ENCODE measurements at places on chromosomes 3 and 15. TPM values are rescaled to one million over a fixed set of nuclear protein-coding genes. Genes with fewer than 3 reads are reported as not detected.

DNA sequence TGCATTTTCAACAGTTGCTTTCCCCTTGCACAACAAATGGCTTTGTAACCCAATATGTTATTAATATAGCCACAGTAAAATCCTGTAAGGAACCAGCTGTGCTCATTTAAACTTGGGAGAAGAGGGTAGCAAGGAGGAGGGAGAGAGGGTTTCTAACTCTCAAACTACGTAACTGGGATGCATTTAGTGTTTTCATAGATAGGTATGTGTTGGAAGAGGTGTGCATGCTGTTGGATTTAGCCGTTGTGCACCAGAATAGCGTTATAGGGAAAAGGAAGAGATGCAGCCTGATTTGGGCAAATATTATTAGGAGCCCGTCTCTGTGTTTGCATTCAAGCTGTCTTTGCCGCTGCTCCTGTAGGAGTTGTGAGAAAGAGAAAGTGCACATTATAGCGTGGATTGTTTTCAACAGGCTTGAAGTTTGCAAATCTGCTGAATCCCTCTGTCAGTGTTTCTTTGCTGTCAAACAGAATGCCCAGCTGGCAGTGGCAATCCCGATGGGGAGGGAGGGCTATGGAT, 39.4 kb downstream of the ARPP21 start:
- no peak for DNase-seq

DNA sequence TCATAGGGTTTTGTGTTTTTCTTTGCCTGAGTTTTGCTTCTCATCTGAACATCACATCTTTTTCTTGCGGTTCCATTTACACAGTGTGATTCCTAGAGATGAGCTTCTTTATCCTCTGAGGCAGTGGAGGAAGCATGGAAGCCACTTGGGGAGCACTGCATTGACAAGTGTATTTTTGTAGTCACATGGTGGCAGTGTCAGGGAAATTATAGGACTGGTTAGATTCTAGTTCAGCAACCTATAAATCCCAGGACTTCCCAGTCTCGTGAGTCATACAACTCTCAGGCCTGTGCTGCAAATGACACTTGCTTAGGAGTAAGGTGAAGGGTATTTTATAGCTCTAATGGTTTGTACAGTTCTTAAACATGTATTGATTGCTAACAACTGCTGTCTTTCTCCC, 58.4 kb downstream of the RBM6 start:
- no peak for DNase-seq

GRCh38 chr3:13769422-13769821, 110.4 kb downstream of the WNT7A start:
- no peak for DNase-seq

DNA sequence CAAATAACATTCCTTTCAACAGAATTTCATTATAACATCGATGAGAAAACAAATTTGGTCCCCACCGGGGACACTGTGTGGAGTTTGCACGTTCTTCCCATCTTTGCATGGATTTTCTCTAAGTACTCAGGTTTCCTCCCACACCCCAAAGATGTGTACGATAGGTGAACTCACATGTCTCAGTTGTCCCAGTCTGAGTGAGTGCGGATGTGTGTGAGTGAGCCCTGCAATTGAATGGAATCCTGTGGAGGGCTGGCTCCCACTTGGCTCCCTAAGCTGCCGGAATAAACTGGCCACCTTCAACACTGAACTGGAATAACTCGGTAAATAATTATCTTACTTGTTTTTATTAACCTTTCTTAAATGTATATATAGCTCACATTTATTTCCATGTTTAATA, 77.0 kb downstream of the TRANK1 start:
- no peak for DNase-seq

DNA sequence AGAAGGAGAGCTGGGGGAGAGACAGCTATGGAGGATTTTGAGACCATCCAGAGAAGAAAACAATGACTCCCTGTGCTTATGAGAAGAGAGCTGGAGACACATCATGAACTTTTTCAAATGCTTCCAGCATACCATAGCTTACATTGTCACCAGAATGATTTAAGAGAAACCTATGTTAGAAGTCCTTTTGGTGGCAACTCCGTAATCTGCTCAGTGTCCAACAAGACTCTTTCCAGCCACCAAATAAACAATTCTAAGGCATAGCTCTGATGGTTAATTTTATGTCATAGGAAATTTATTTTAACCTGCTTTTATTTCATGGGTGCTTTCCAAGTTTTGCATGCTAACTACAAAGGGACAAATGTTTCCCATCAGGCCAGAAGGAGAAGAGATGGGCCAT, 200.3 kb upstream of the MCTP2 start:
- no peak for DNase-seq

- DNase-seq, result no peak
Measured at GRCh38 chr3:7388026-7388425, 527.1 kb downstream of the GRM7 start.

DNA sequence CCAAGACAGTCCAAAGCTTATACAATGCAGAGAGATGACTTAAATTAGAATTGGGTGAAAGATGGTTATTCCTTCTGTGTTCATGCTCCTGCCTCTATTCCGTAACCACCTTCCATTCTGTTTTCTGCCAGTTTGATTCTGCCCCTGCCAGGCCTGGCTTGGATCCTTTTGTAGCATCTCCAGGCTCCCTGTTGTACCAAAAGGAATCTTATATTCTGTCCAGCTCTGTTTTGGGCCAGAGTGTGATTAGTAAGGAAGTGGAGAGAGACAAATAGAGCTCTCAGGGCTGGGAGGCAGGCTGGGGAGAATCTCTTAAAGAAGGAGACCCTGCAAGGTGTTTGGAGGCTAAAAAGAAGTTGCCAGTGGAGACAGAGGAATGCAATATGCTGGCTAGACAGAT, 63.8 kb downstream of the KCNAB1 start:
- no peak for DNase-seq

GRCh38 chr15:98025237-98025636, 64.7 kb downstream of the ARRDC4 start:
- DNase-seq, result no peak

- no peak for DNase-seq
Measured at GRCh38 chr15:26259581-26259980, 396.5 kb upstream of the ATP10A start.

- no peak for DNase-seq
Measured at GRCh38 chr3:170410428-170411029, 8.1 kb upstream of the CLDN11 start.

GRCh38 chr3:5768281-5768945, 580.9 kb downstream of the EDEM1 start:
- no peak for DNase-seq

DNA sequence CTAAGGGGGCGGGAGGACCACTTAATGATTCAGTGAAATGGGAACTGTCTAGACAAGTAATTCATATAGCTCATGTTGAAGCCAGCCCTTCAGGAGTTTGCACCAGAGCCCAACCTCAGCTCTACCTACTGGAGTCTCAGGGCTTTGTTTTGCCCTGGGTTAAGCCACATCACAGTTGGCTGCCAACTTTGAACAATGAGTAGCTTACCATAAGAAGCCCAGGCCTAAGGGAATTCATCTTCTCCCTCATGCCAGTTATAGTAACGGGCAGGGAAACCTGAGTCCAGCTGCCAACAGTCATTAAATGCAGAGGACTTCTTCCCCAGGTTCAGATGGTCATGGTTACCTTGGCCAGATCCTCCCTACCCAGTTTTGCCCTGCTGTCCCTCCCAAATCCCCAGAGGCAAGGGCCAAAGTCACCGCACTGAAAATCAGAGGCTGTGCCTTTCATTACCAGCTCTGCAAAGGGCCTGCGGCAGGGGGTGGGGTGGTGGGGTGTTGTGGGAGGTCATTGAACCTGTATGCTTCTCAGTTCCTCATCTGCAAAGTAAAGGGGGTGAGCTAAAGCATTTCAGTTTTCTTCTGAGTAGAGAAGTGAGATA, 302.2 kb upstream of the NR2E3 start:
- DNase-seq, result no peak

- no peak for DNase-seq
Measured at GRCh38 chr3:155449613-155450267, 156.3 kb upstream of the STRIT1 start.

DNA sequence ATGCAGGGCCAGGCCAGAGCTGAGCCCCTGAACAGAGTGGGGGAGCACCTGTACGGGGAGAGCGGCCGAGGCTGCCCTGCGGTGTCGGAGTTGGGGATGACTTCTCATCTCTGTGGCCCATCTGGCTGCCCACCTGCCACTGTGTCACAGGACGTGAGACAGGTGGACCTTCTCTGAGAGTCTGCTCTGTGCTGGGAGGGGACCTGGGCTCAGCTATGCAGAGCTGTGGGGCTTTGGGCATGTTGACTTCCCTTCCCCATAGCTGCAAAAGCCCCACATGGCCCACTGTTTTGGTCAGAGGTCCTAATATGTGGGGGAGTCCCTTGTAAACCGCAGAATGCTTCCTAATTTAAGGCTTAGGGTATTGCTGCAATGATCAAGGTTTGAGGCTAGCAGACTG, 68.0 kb upstream of the TRPM1 start:
- no peak for DNase-seq

The RARRES1 gene
- 25.5 TPM for polyA plus RNA-seq

The IGSF10 gene
- 12.3 TPM for polyA plus RNA-seq

The LRTM1 gene
- not detected for polyA plus RNA-seq

The ADAMTSL3 gene
- polyA plus RNA-seq, result 4.7 TPM

The CDCP1 gene
- polyA plus RNA-seq, result 0.09 TPM
